Left cardiac atrium (tissue), 4 donors: ENCODE measurements at places on chromosomes 12 and 14. TPM values are rescaled to one million over a fixed set of nuclear protein-coding genes. Genes with fewer than 3 reads are reported as not detected.

Gene PPP4R4
- total RNA-seq: 0.29 TPM

Gene TEX22
- 0.77 TPM for total RNA-seq

Gene TMEM30B
- 1.5 TPM for total RNA-seq

Gene ZC2HC1C
- 7.8 TPM for total RNA-seq

Gene RTL1
- not detected for total RNA-seq

DNA sequence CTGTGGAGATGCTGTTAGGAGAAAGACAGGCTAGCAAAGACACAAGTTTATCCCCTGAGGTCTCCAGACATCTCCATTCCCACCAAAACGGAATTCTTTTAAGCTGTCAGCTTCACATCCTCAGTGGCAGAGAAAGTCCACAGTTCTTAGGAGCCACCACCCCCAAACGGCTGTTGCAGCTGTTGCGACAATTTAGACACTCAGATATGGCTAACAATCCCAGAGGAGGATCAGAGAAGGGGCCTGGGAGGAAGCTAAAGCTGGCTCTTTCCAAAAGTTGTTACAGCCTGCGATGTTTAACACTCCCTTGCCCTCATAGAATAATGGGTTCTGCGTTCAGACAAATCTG is 1.9 kb upstream of the ATP5MC2 start:
- DNase-seq: no peak

DNA sequence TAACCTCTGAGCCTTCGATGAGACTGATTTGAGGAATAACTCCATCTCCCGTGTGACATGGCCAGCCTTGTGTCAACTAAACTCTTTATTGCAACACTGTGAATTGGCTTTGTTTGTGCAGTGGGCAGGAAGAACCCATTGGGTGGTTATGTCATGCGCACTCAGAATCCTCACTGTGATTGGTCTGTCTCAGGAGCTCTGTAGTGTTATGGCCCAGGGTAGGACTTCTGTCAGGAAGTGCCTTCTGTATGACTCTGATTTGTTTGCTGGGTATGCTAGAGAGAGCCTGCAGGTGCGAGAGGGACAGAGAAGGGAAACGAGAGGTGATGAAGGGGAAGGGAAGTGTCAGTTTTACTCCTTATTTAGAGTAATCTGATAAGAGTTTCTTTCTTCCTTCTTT is 71.5 kb upstream of the DCD start:
- DNase-seq: no peak

- no peak for DNase-seq
Observed at GRCh38 chr12:97017213-97017612, 110.2 kb downstream of the NEDD1 start.

DNA sequence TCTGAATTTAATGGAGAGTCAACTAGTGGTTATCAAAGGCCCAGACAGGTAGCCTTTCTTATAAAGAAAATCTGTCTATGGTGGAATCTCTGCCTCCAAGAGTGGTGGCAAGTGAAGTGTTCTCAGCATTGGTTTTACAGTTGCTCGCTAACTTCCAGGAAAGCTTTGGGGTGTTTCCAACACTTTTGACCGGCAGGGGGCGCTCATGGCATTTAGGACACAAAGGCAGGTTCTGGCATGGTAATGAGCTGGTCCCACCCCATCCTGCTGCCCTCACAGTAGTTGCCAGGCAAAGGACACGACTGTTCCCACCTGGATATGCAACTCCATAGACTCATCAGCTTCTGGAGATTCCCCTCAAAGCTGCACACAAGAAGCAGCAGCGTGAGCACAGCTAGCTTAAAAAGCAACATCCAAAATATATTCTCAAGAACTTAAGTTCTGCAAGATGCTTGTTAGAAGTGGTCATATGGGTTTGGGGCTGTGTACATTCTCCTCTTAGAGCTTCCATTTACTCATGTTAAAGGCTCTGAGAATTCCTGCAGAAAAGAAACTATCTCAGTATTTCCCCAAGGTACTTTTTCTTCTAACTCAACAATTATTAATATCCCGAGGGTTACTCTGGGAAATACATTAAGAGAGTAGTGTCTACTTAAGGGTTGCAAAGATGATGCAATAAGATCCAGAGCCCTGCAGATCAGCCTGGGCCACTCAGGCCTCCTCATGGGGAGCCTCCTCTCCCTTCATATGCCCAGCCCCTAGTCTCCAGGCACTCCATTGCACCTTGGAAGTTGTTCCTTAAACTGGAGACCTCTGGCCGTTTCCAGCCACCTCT is 14.8 kb downstream of the PROX2 start:
- peak; percentile 93 for DNase-seq

- DNase-seq: no peak
Observed at GRCh38 chr12:121005346-121005815, 10.9 kb downstream of the C12orf43 start.
